ENCODE measurements at places on chromosomes 13 and 19.
A peak's percentile ranks its signal among the peaks of the same experiment; 100 is the strongest.

DNA sequence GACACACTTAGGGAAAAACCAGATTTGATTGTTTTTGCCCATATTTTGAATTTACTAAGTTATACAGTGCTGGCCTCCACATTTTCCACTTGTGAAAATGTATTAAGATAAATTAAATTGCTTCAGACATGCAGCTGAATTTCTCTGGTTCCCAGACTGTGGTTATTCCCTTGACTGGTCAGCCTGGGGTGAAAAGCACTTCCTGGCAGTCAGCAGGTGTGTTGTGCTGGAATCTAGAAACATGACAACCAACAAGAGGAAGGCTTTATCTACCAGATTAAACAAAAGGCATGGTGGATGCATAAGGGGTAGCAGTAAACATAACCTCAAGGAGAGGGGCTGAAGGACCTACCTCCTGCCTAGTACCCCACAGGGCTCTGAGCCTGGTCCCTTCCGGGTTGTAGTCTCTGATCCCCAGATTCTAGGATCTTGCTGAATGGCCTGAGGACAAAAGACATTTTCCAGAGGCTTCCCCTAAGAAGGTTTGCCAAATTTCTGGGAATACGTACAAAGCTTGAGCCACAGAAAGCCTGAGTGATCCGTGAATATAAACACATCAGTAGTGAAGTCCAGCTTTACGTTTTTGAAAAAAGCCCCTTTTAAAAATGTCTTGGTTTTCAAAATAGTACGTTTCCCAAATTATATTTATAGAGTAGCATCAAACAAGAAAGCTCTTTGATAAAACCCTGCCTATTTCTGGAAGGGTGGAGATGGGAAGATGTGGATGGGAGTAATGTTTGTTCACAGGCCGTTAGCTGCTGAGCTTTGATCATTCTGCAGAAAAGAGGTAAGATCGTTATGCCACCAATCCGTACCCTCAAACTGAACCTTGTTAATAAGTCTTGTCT is 133.4 kb downstream of the LACC1 start:
- no peak for DNase-seq

- DNase-seq, result no peak
Observed at GRCh38 chr13:24741016-24741662, 22.8 kb upstream of the RNF17 start.

DNA sequence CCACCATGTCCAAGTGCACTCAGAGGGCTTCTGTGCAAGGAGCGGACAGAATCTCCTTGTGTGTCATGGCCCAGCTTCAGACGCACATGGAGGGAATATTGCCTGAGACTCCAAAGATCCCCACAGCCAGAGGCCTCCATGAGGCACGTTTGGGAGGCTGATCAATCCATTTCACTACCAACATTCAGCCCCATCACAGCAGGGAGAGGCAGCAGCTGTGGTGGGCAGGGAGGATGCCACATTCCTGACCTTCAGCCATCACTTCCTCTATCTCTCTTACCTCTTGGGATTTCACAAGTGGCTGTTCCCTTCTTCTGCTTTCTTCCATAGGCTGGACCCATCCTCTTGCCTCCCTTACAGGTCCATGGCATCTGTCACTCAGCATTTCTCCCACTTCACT is 82.4 kb upstream of the MBNL2 start:
- DNase-seq, result no peak

- no peak for DNase-seq
Observed at GRCh38 chr13:107941345-107942029, 273.8 kb downstream of the LIG4 start.

- DNase-seq, result no peak
Observed at GRCh38 chr13:113840541-113841352, 23.1 kb downstream of the GAS6 start.

DNA sequence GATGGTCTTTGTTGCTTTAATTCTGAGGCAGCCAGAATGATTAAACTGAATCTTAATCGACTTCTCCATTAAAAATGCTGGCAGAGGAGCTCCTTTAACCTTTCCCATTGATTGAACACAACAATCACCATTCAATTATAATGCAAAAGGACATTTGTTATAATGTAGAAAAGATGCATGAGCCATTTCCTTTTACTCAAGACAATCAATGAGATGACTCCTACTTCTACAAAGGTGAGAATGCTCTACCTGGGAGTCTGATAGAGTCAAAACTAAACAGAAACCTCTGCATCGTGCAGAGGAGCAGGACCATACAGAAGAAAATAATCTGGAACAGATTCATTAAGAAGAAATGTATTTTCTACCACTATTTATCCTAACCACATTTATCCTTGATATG is 253.6 kb upstream of the DACH1 start:
- DNase-seq, result no peak

DNA sequence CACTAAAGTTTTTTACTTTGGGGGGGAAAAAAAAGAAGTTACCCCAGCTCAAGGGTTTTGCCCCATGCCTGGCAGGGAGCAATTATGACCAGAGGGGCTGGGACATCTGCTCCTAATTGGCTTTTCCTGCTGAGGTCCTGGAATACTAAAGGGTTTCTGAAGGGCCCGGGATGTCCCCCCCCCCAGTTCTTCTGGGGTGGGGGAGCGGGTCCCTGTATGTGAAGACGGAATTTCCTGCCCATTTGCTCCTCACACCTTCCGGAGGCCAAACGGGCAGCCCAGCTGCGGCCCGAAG is 1.1 kb upstream of the DLL3 start:
- no peak for DNase-seq

DNA sequence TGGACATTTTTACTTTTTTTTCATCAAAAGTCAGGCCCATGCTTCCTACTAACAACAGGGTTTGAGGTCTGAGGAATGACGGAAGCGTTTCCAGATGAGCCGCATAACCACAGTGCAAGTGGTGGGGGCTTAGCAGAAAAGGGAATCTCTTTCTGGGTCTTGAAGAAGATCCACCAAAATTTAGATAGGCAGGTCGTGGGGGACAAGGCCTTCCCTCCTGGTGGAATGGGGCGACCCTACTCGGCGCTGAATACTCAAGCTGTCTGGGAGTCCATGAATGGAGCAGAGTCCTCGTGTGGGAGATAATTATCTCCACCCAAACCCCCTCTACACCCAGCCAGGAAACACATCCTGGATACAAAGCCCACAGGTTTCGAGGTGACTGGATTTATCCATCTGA is 36.9 kb downstream of the CARS2 start:
- DNase-seq, result no peak

DNA sequence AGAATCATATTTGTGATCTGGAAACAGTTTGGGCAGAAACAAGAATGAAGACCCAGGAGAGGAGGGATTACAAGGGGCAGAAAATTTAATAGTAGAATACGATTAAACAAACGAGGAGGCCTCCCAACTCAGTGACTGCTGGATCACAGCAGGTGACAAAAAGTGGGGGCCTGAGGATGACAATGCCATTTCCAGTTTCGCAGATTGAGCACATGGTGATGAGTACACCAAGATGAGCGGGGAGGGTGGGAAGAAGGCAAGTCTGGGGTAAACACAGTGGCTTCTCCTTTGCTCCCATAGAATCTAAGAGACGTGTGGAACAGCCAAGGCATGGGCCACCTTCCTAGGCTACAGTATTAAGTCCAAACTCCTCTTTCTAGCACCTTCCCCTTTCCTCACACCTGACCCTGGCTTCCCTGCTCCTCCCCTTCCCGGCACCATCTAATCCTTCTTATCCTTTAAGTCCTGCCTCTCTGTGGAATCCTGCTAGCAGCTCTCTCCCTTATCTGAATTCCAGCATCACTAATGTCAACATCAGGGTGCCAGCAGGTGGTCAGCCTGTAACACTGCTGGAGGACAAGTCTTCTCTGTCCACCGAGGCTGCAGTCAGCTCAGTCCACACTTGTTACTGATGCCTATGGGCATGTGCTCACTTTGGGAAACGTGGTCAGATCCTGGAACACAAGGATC is 13.5 kb downstream of the ATP7B start:
- DNase-seq, result no peak

DNA sequence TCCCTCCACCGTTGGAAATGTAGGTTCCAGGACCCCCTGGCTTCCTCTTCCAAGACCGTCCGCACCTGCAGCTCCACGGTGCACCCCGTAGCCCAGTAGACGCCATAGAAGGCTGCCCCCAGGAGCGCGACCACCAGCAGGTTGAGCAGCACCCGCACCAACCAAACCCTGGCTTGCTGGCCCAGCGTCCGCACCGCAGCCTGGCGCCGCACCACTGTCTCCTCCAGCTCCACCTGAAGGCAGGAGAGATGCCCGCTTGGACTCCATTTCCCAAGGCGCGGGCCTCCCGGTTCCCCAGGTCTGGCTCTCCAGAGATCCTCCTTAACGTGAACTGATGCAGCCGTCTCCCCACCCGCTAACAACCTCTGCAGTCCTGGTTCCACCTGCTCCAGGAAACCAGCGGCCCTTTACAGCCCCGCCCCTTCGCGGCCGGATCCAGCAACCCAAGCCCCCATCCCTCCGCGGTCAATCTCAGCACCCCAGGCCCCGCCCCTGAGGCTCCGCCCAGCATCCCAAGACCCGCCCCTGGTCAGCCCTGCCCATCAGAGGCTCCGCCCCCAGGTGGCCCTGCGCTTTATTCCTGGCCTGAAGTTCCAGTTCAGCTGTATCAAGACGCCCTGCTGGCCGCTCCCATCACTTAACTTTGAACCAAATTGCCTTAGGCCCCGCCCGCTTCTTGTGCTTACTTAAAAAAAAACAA is 5.0 kb upstream of the LENG1 start:
- DNase-seq, result peak; percentile 42

- no peak for DNase-seq
Observed at GRCh38 chr13:103356226-103356864, 290.1 kb upstream of the SLC10A2 start.

DNA sequence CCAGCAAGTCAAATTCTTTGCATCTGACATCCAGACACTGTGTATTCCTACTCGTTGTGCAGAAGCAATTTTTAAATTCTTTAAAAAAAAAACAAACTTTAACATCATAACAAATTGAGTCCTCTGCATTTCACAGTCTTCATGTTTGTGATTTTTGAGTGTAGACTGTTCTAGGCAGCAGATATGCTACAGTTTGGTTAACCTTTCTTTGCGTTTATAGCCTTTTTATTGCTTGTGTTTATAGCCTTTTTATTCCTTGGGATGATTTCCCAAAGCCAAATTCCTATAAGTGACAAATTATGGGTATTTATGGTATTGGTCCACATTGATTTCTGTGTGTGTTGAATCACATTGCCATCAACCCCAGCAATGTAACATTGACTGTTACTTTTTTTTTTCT is 14.9 kb upstream of the RNF113B start:
- no peak for DNase-seq

- DNase-seq, result no peak
Observed at GRCh38 chr19:27767234-27767633, 1445.7 kb downstream of the UQCRFS1 start.

GRCh38 chr13:42174344-42175162 is 97.4 kb upstream of the AKAP11 start:
- DNase-seq, result no peak

DNA sequence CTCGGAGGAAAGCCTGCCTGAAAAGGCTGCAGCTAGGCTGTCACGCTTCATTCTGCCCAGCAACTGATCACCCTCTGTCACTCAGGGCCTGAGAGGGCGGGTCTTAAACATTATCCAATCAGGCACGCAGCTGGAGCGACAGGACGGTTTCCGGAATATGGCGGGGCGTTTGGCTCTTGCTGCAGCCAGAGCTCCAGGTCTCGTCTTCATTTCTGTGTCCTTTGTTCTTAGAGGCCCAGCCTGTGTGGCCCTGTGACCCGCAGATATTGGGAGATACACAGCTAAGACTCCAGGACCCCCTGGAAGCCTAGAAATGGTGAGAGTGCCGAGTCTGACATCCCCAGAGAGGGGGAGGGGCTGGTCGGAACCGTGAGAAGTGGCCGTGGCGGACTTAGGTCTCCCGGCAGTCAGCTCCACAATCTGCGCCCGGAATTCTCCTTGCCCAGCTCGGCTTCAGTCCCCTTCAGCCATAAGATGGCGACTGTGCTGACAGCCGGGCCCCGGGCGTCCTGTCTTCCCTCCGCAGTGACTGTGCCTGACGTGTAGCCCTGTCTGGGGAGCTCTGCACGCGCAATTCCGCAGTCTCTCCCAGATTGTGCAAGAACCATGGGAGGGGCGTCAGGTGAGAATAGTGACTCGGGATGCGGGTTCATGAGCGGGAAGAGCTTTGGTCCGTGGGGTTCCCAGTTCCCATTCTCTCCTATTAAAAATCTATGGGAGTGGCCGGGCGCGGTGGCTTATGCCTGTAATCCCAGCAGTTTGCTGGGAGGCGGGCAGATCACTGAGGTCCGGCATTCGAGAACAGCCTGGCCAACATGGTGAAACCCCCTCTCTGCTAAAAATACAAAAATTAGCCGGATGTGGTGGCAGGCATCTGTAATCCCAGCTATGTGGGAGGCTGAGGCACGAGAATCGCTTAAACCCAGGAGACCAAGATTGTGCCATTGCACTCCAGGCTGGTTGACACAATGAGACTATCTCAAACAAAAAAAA is at the start of gene ZNF429:
TSS of gene ZNF429 (plus strand) at position 144 of the 993 bp plus-strand sequence. CDS start at position 314, 170 bp downstream.
- peak; percentile 89 for DNase-seq

DNA sequence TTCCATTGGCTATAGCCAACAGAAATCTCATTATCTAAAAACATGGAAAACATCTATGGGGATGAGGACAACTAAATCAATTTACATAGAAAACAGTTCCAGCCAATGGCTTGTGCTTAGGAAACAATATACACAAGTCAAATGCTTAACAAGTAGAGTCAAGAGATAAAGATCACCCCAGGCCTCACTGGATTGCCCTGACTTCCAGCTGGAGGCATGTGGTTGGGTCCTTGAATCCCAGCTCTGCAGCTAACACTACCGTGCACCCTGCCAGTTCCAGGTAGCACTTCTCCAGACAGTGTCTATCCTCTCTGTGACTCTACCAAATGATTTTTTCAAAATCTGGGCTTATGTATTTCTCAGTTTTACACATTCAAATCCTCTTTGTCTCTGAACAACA is 80.2 kb downstream of the DOCK9 start:
- DNase-seq, result no peak

DNA sequence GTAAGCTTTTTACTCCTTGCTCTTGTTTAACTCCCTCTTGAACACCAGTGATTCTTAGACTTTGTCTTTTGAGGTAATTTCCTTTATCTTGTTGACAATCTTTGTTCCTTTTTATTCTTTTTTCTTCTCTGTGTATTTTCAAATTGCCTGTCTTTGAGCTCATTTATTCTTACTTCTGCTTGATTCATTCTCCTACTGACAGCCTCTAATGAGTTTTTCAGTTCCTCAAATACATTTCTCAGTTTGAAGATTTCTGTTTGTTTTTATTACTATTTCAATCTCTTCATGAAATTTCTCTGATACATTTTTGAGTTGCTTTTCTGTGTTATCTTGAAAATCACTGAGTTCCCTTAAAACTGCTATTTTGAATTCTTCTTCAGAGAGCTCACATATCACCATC is 154.1 kb downstream of the ATP8A2 start:
- DNase-seq, result no peak

DNA sequence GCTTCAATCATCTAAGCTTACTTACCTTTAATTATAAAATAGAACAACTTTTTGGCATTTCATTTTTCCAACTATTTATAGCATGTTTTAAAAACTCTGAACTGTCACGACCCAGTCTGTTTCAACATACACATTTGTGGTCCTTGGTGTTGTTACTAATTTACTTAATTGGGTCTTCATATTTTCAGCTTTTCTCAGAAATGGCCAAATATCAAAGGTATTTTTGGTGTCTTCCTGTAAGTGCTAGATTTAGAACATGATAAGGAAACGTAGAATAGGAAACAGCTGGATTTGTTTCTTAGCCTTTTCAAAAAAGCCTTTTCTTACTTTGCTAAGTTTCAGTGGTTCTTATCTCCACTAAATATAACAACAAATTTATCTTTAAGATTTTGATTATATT is 11.4 kb downstream of the LPAR6 start:
- DNase-seq, result no peak
